ENCODE measurements at places on chromosomes 5 and 9.

DNA sequence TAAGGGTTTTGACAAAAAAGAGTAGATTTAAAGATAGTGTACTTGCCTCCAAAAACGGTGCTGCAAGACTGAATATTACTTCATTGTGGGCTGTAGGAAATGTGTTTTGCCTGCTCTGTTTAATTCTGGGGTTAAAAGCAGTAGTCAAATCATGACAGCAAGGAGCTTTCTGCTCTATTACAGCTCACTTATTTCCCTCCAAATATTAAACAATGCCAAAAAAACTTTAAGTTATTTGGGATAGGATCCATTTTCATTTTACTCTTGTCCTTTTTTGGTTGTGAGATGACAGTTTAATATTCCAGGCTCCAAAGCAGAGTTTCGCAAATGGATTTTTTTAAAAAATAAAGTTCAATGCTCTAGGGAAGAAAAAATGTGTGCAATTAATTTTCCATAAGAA lies 340.4 kb upstream of the RGMB start:
- no peak for DNase-seq

- no peak for DNase-seq
Measured at GRCh38 chr5:37770786-37771185, 69.1 kb downstream of the GDNF start.

GRCh38 chr5:6490693-6491092 lies 42.0 kb downstream of the UBE2QL1 start:
- DNase-seq, result no peak

DNA sequence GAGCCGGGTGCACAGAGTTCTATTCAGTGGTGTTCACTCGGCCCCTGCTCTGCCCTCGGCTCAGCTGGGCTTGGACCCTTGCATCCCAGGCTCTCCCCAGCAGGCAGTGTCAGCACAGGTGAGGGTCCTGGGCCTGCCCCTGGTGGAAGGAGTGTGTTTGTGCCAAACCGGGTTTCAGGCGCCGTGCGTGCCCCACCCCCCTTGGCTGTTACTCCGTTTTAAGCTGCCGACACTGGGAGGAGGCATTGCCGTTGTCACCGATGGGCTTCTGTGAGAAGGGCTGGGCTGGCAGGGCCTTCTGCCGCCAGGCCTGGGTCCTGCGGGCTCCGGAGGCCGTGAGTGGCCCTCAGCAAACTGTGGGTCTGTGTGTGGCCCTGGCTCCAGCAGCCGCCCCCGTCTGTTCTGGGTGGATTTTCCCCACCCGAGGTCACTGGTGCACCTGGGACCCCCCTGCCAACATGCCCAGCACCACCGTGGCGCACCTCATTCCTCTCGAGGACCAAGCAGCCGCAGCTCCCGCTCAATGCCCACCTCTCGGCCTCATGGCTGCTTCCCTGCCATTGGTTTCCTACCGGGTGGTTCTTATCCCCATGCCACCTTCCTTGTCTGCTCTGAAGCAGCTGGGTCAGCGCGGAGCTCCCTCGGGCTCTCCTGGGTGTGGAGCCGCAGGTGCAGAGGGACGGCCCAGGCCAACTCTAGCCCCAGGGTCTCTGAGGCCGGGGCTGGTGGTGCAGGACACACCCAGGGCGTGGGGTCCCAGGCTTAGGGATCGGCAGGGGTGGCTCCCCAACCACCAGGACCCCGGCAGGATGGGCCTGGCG lies 44.3 kb upstream of the EXOC3 start:
- DNase-seq, result no peak

- no peak for DNase-seq
Measured at GRCh38 chr5:112283943-112284929, 134.8 kb downstream of the EPB41L4A start.

DNA sequence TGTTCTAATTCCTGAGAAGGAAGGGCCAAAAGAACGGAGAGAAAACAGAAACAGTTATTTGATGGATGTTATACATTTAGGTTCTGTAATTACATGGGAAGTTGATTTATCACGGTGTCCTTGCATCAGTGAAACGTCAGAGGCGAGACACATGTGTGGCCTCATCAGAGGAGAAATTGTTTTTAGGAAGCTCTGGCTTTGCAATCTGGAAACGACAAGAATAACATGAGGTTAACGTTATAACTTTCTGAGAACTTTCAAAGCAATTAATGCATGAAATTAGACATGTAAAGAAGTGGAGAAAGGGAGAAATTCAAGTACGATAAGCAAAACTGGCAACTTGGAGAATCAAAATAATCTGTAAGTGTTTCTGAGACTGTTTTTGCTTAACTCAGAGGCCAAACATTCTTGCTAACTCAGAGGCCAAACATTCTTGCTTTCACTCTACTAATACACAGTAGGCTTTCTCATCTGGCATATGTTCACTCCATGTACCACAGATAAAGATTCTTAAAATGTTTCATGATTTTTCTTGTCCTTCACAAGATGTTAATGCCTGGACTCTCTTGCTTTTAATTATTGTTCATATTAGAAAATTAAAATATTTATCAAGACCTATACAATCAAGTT lies 933.0 kb downstream of the TLE4 start:
- no peak for DNase-seq

GRCh38 chr9:73667749-73668148 lies 516.1 kb downstream of the ANXA1 start:
- no peak for DNase-seq

DNA sequence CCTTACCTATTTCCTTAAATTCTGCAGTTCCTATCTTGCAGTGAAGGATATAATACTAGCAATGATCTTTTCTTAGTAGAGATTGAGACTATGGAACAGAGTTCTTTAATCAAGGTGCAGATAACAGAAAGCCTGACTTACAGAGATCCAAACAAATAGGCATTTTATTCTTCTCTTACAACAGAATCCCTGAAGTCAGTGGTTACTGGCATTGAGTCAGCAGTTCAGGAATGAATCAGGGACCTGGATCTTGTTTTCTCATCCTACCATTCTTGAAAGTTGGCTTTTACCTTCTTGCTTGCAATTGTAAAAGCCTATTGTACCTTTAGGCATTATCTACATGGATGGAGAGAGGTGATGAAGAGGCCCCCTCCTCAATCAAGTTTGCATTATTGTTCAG lies 47.5 kb upstream of the TLE4 start:
- no peak for DNase-seq

DNA sequence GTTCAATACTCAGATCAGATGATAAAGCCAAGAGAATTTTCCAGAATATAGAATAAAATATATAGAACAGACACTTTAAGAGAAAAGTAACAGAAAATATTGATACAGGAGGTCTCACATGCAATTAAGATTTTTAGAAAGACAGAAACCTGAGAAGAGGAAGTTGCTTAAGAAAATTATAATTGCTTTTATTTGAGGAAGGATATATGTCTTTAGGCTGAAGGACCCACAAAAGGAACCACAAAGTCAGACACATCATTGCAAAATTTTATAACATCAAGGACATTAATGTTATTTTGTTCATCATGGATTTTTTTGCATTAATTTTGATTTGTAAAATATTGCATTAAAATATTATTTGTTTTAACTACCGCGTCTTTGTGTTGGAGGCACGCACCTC lies 141.5 kb downstream of the FSTL4 start:
- DNase-seq, result no peak

DNA sequence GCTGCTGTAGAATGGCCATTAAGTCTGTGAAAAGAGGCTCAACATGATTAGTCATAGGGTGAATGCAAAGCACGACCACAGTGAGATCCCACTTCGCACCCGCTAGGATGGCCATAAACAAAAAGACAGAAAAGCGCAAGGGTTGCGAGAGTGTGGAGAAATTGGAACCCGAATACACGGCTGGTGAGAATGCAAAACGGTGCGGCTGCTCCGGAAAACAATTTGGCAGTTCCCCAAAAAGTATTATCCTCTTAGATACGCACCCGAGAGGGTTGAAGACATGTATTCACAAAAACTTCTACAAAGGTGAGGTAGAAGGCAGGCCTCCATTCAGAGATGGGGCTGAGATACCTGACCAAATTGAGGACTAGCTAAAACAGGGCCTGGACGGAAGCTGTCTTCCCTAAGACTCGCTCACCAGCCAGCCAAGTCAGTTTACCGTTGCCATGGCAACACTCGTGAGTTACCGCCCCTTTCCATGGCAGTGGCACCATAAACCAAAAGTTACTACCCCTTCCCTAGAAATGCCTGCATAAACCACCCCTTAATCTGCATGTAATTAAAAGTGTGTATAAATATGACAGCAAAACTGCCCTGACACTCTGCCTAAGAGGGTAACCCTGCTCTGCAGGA lies 726 bp upstream of the PSMB7 start:
- no peak for DNase-seq

DNA sequence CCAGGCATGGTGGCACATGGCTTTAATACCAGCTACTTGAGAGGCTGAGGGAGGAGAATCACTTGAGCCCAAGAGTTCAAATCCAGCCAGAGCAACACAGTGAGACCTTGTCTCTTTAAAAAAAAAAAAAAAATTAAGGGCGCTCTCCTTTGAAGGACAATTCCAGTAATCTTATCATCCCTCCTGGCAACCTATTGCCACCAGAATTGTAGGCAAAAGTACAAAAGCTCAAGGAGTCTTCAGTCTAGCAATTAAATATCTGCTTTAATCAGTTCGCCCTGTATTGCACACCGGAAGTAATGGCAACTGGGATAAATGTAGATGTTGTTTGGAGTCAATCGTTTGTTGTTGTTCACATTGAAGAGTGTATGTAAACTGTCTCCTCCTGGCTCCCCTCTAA lies 7.7 kb downstream of the SNX18 start:
- no peak for DNase-seq

GRCh38 chr5:169657127-169657526 lies 20.1 kb downstream of the DOCK2 start:
- no peak for DNase-seq

DNA sequence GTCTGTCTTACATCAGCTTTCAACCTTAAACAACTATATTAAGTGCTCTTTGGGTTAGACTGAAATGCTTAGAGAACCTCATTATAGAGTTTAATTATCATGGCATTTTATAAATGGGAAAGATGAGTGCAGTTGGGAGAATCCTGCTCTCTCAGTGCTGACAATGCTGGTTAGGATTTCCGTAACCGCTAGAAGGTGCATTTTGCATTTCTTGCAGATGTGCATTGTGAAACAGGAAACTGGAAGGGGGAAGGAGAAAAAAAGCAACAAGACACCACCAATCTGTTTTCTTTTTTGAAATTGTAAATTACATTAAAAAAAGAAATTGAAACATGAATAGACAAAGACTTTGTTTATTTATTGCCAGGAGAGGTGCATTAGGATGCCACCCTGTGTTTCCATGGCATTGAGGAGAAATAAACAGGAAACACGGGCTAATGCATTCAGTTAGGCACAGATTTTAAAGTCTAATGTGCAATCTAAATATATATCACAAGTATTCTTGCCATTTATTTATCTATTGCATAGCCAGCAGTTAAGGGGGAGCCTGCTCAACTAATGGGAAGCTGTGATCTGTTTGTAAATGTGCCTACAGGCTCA lies 478.9 kb downstream of the PSAT1 start:
- DNase-seq, result no peak

DNA sequence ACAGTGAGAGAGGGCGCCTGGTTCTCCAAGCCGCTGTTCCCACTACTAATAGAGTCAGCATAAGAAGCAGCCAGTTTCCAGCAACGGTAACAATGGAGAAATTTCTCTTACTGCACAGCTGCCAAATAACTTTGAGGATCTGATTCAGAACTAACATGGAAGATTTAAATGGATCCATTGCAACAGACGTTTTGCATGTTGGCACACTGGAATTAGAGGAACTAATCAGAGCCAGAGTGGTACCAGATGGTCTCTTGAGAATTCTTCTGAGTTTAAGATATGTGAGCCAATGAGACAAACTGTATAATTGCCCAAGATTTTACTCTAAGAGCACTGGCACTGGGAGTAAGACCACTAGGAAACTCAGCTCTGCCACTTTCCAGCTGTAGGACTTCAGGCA lies 186.5 kb downstream of the EFNA5 start:
- DNase-seq, result no peak

GRCh38 chr5:155783791-155784190 lies 543.2 kb upstream of the SGCD start:
- DNase-seq, result no peak

Measured in right lobe of liver (tissue), 6 donors.